ENCODE measurements at places on chromosomes 2 and 18.

- DNase-seq, result no peak
These were observed 327.5 kb downstream of the KIAA1328 start for GRCh38 chr18:37156330-37156942.

- no peak for DNase-seq
These were observed 776.8 kb upstream of the ACVR2A start for GRCh38 chr2:147068071-147068470.

DNA sequence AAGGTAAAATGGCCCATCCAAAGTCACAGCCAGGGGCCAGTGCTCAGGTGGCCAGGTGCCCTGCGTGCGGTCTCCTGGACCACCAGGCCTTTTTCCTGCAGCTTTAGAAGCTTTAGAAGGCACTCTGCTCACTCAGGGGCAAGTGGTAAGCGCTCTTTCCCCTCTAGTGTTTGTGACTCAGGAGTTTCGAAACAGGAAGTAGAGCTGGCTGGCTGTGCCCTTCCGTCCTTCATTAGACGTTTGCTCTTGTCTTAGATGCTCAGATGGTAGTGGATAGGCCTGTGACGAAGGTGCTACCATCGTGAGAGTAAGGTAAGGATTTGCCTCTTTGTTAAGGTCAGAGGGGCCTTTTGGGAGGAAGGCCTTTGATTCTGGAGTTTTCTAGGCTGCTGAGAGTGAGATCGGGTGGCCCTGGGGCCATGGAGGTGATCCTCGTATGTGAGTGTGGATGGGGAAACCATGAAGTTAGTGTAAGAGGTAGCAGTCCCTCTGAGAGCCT, at the start of gene CASP8:
TSS of gene CASP8 (plus strand) at position 235 of the 499 bp plus-strand sequence. CDS start 5,951 bp downstream, outside the sequence.
- DNase-seq, result peak; percentile 81

- no peak for DNase-seq
These were observed 678.0 kb upstream of the RAB6C start for GRCh38 chr2:129301431-129301913.

- DNase-seq, result no peak
These were observed 81.4 kb downstream of the MYCN start for GRCh38 chr2:16021611-16022363.

DNA sequence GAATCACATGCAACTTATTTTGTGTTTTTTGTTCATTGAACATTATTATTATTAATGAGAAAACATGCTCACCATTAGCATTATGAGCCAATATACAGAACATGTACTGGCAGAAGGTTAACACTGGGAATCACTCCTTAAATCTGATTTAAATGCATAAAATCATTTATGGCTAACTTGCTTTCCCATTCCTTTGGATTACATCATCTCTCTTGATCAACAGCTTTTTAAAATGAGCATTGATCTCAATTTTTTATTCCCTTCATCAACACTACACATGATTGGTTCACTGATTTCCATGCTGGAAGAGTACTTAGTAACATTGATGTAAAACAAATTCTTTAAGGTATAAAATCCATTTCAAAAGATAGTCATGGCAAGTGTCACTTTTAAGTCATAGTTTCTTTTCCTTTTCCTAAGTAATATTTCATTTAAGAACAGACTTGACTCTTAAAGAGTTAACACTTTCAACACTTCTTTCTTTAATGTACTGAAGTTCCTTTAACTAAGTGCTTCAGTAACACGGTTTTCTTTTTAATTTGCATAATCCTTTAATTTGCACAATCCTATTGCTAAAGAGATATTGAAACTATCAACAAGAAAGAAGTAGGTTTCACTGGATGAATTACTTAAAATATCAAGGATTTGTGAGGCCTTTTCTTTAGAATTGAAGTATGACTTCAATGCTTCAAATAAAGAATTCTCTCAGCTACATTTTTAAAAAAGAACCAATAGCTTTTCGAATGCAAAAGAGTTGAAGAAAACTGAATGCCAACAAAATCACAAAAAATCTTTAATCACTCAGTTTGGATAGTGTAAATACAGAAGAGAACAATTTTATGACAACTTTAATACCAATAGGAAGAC, 24.9 kb upstream of the BUB1 start:
- no peak for DNase-seq

- no peak for DNase-seq
These were observed 11.1 kb downstream of the ONECUT2 start for GRCh38 chr18:57446322-57446721.

DNA sequence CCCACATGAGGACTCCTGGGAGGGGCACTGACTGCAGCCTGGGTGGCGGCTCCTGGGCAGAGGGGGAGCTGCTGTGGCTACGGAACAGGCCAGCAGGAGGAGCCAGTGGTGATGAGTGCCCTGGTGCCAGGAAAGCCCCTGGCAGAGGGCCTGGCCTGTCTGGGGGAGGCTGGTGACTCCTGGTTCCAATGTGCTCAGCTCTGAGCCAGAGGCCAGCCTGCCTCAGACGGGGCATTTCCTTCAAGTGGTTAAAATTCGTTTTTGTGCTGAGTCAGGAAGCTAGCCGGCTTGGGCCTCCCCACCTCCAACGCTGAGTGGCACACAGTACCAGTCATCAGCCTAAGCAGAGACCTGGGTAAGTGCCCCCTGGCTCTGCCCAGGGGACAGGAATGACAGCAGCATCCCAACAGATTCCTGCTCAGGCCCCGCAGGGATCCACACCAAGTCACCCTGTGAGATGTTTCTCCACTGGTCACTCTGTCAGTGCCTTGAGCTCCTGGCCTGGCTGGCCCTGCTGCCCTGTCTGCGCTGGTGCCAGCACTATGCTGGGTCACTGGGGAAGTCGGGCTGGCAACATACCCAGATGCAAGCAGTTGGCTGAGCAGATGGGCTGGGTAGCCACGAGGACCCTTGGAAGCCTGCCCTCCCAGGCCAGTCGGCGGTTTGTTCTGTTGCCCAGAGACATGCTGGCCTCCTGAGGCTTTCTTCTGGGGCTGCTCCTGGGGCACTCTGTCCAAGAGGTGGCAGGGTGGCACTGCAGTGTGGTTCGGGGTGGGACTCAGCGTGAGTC, 7.1 kb upstream of the KLF11 start:
- DNase-seq, result peak; percentile 30

DNA sequence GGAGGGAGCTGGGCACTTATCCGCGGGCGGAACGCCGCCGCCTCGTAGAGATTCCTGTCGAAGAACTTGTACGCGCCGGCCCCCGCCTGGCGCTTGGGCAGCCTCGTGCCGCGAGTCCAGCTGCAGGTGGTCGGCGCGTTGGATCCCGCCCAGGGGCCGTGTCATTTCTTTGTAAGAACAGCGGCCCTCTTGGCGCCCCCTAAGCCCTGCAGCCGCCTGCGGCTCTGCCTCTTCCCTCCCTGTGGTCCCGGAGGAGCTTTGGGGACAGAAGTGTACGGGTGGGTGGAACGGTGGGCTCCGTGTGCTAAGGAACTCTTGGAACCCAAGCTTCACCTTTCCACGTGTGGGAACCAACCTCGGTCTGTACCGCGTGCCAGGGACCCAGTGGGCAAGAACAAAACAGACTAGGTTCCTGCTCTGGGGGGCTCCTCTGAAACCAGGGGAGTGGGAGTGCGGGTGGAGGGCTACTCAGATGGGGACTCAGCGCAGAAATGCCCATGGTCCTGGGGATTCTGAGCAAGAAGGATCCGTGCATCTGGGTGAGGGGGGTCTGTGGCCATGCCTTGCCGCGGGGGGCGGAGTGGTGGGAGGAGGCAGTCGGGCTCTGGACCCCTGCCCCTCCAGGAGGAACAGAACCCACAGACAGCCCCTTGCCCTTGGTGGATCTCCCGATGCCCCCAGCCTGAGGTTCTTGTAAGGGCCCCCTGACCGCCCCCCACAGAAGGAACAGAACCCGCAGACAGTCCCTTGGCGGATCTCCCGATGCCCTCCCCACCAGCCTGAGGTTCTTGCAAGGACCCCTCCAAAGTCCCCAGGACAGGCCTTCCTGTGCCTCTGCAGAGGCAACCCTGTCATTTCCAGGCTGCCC, 1.5 kb downstream of the GPC1 start:
- no peak for DNase-seq

DNA sequence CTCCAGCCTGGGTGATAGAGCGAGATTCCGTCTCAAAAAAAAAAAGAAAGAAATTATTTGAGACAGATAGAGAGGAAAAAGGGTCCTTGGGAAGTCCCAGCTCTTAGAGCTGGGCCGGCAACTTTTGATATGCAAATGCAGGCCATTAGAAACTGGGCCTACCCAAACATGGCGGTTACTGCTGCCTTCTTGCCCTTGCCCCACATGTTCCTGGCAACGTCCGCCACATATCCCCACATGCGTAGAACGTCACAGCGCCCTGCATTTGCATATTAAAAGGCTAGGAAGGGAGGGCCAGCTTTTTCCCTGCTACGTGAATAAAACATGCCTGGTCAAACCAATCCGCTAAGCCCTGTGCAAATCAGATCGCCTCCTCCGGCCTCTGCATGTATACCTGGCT, 40.7 kb upstream of the LBH start:
- no peak for DNase-seq

- DNase-seq, result no peak
These were observed 37.9 kb downstream of the GEMIN6 start for GRCh38 chr2:38815936-38816335.

DNA sequence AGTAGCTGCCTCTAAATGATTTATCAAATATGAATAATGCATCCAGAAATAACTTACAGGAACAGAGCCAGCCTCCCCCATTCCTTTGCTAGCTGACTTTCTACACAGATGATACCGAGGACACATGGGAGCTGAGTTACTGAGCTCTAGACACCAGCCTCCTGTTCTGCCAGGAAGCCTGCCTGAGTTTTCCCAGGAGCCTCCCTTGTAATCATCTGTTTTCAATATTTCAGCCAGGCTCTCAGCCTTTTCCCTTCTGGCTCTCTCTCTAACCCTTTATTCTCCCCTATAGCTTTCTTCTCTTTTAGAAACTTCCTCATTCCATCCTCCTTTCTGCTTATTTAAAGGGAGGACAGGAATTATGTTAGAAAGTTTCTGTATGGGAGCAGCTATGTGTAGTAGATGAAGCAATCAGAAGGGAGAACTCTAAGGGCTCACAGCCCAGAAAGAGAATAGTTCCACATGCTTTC, 911.6 kb downstream of the TDRD15 start:
- no peak for DNase-seq

DNA sequence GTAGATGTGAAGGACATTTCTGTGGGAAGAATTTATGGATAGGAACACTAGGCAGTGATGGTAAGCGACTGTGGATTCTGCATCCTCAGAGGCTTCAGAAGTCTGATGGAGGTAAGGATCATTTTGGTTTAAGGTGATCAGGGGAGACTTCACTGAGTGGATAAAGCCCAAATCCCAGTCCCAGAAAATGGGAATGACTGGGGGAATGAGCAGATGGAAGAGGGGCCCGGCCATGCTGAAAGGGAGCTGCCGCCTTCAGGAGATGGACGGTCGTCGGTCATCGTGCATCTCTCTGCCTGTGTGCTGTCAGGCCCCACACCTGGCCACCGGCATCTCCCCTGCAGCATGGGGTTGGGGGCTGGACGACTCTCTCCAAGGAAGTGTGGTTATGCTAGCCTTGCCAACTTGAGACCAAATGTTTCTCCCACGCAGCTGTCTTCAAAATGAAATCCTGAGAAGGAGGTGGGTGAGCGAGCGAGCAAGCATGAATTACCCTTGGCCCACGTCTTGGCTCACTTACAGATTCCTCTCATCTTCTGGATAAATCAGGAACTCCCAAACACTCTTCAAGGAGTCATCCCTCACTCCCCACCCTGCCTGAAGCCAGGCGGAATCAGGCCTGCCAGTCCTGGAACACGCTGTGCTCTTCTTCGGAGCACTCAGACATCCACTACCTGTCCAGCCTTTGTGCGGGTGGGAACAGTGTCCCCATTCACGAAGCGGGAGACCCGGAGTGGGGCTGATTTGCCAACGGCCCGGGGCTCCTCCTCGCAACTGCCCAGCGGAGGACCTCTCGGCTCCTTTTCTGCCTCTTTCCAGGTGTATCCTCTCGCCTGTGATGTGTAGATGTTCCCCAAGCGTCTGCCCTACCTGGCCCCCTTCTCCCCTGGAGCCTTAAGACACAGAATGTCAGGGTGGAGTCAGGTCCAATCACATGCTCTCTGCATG, 85.6 kb downstream of the PRKCE start:
- no peak for DNase-seq

Measured in CD4-positive, alpha-beta T cell treated with Interleukin-6 at 100 ng/mL for 8 hours (primary cell).